Bronchial epithelial cell (primary cell): ENCODE measurements at places on chromosomes 11 and 22. TPM values are rescaled to one million over a fixed set of nuclear protein-coding genes. Genes with fewer than 3 reads are reported as not detected.

DNA sequence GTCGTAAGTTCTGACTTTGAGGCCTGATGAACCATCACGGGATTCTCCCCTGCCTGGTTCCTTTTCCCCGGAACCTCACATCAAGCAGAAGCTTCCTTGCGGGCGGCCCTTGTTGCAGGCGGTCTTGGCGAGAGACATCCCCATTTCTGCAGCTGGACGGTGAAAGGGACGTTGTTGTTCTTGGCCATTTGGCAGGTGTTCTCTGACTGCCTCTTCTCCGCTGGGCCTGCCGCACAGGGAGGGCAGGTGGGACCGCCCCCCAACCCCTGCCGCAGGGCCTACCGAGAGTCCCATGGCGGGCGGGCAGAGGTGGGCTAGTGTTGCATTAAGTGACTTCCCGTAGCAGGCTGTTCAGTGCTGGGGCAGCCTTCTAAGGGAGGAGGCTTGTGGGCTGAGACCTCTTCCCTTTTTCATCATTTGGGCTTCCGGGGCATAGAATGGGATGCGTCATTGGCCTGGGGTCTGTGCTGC lies 26.9 kb upstream of the GRAMD4 start:
- DNase-seq, result no peak

GRCh38 chr11:2460540-2461252 lies 15.9 kb downstream of the KCNQ1 start:
- no peak for DNase-seq

- DNase-seq, result no peak
These were observed 17.2 kb downstream of the SLC5A4 start for GRCh38 chr22:32237906-32238305.

DNA sequence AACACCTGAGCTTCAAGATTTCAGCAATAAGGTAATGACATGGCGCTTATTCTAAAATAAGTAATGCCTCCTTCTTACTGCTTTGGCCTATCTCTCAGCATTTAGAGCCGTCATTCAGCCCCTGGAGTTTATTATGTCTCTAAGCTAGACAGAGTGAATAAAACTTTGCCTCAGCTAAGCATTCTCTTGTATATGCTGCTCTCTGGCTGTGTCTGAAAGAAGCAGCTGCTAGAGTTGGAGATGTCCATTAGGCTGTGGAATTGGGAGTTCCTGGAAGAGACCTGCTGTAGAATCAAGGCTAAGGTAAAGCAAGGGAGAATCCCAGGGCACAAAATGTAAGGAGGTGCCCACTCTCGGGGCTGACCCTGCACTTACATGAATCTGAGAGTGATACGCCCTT lies 35.5 kb upstream of the TTC12 start:
- no peak for DNase-seq

DNA sequence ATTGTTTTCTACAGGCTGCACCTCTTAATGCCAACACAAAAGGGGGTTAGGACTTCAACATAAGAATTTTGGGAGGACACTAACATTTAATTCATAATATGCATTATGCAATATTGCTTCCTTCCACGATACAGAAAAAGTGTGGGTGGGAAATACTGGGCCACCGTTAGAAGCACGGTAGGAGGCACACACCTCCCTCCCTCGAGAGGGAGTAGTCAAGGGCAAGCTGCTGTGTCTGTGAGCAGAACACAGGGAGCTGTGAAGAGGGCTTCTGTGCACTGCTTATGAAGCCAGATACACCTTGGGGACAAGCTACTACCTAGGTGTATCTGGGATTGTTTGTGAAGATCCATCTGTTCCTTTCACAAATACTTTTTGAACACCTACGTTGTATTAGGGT lies 109.3 kb upstream of the PLET1 start:
- DNase-seq, result no peak

- no peak for DNase-seq
These were observed 9.8 kb upstream of the APOL6 start for GRCh38 chr22:35638410-35638809.

DNA sequence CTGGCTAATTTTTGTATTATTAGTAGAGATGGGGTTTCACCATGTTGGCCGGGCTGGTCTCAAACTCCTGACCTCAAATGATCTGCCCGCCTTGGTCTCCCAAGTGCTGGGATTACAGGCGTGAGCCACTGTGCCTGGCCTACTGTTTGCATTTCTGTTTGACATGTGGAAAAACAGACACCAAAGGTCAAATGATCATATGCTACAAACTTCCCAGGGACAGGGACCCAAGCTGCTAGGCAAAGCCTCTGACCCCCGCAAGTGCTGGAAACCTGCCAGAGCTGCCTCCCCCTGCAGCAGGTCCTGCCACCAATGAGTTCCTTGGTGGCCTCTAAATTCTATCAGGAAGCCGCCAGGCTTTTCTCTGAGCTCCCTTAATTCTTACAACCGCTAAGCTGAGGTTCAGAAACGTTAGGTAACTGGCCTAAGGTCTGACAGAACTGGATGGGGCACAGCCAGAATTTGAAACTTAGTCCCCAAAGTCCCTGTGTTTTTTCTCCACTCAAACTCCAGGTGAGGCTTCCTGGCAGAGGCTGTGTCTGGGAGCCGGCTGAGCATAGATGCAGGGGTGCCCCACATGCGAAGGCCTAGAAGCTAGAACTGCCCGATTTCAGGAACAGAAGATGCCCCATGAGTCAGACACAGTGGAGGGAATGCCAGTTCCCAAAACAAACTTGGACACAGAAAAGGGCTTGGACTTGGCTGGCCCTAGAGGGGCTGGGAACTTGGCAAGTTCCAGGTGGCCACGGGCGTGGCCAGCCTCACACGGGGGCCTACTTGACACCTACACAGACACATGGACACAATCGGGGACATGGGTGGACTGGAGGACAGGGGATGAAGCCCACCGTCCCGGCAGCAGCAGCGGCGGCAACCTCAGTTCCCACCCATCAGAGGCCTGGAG lies 7.4 kb downstream of the CSNK1E start:
- no peak for DNase-seq

DNA sequence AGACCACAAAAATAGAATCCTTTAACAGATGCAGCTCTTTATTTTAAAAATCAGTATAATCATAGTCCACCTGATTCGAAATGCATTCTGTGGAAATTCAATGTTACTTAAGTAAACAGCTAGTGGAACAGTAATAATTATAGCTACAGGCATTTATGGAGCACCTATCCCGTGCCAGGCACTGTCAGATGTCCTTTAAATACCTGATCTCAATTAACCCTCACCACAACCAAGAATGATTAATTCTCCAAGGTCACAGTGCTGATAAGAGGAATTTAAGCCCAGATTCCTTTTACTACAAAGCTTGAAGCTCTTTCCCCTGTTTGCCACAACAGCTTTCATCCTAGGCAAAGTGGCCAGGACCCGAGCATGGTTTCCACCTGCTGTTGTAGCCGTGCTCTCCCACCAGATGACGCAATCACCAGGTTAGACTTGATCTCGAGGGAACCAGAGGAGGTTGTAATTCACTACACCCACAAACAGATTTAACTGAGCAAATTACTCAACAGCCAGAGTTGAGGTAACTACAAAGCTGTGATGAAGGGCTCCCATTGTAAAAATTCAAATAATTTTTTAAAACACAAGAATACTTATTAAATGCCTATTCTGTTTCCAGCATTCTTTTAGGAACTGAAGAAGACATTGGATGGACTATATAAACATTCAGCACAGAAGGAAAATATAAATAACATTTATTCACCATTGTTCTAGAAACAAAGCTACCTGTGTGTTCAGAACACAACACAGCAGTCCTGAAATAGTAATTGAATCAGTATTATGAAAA lies 10.3 kb downstream of the PRDM10 start:
- peak; percentile 69 for DNase-seq

DNA sequence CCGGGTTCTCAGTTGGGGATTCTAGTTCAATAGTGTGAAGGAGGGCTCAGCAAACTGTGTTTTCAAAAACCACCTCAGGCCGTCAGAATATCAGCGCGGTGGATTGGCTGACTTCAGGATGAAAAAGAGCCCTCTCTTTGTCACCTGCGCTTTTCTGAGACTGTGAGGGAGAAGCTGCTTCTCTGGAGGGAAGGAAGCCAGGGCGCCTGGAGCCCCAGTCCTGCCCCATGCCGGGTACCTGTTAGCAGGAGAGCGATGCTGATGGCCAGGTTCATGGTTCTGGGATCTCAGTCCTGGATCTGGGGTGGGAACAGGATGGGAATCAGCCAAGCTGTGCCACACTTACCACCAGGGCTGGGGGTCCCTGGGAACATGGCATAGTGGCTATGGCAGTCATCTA lies 2.3 kb downstream of the THY1 start:
- no peak for DNase-seq

DNA sequence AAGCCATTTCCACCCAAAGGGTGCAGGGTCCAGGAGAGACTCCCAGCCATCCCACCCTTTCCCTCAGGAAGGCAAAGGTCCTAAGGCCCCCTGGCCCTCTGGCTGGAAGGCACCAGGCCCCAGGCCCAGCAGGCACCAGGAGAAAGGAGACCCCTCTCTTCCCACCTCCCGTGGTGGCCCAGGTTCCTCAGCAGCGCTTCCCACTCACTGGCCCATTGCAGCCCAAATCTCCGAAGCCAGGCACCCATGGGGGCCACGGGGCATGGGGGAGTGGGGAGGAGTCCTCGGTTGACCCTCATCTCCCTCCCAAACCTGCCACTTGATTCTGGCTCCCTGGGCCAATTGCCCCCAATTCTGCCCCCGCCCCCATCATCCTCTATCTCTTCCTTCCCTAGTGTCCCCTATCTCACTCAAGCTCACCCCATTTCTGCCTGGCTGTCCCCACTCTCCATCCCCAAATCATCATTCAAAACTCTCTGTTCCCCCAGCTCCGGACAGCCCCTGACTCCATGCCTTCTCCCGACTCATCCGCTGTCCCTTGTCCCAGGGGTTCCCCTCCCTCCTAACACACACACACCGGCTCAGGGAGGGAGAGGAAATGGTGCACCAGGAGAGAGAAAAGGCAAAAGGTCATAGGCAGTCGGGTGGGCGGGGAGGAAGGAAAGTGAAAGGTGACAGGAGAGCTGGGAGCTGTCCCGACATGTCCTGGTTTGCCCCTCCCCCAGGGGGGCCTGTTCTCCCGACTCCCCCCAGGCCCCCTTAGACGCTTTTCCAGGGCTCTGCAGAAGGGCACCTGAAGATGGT lies 1.2 kb downstream of the LIF start:
- DNase-seq, result no peak

DNA sequence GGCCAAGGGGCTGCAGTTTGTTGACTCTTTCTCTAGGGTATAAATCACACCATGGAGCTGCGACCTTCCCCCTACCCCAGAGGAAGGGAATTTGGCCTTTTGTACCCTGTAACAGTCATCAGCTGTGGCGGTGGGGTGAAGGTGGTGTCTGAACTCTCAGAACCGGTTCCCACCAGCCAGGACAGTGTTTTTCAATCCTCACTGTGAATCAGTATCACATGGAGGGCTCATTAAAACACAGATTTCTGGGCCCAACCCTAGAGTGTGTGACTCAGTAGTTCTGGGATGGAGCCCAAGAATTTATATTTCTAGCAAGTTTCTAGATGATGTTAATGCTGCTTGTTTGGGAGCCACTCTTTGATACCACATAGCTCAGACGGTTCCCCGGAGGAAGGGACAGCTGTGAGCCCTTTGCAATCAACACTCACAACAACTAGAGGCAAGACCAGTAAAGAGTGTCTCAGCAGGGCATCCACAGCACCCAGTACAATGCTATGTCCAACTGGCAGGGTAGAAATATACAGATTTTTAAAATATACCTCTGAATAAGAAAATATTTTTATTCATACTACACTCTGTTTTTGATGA lies 43.9 kb upstream of the FAT3 start:
- DNase-seq, result peak; percentile 53

- DNase-seq, result peak; percentile 35
These were observed 36.1 kb downstream of the RPUSD4 start for GRCh38 chr11:126175393-126175792.

DNA sequence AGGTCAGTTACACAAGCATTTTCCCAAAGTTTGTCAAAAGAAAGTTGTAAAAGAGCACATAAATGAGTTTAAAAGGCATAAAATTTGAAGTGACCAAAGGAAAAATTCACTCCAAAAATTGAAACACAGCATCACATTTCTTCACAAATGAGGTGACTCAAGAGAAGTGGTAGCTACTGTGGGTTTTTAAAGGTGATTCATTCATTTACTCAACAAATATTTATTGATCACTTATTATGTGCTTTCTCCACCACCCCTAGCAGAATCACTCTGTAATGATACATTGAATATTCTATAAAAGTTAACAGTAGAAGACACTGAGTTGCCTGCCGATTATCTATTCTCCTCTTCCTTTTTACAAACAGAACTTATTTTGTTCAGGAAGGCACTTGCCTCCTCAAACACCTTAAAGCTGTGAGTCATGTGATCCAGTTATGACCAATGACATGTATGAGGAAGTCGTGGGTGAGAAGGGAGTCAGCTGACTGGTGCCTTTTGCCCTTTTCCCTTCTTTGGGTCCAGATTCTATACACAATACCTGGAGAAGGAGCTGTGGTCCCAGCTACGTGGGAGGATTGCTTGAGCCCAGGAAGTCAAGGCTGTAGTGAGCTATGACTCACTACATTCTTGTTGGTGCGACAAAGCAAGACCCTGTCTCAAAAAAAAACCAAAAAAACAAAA lies 67.7 kb upstream of the CLNS1A start:
- DNase-seq, result peak; percentile 82

- peak; percentile 63 for DNase-seq
These were observed 131.2 kb upstream of the MTMR2 start for GRCh38 chr11:96054870-96055705.

DNA sequence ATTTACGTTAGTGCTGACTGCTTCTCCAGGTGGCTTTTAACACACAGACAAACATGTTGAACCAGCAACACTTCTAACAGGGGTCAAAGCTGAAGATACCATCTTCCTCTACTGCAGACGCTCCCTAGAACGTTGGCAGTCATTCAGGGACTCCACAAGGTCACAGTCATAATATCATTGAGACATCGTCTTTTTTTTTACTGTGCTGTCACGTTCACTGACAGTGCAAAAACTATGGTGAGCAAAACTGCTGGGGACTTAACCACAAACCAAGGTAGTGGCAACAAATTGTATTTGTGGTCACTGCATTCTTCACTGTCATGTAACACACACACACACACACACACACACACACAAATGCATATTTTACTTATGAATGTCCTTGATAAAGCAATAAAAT lies 244.9 kb downstream of the CASP12 start:
- DNase-seq, result no peak

DNA sequence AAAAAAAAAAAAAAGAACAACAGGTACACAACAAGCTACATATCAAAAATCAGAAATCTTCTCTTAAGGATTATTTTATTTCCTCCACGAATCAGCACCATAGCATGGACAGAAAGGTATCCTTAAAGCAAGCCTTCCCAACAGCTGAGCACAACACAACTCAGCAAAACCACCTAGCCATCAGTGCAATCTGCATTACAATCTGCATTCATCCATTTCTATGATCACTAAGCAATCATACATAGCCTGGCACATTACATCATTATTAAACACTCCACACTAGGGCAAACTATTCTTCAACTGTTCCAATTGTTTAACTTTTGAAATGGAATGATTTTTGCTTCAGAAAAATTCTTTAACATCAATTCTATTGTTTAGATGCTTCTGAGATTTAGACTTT lies 29.0 kb downstream of the MRTFA start:
- DNase-seq, result no peak

EHBP1L1 gene
- 31.6 and 62.0 TPM in 2 replicates for total RNA-seq

ALX4 gene
- total RNA-seq, result under 0.01 TPM in 1 of 2 replicates, not detected in the other

PGA4 gene
- total RNA-seq, result not detected in 2 replicates

RFPL2 gene
- total RNA-seq, result not detected in 2 replicates

PGA5 gene
- not detected in 2 replicates for total RNA-seq

RHOD gene
- total RNA-seq, result 222 and 247 TPM in 2 replicates

BIK gene
- total RNA-seq, result 56.8 and 66.6 TPM in 2 replicates
